ENCODE measurements at places on chromosomes 6 and 20.

- no peak for DNase-seq
Measured at GRCh38 chr20:21432911-21433310, 35.6 kb upstream of the NKX2-4 start.

GRCh38 chr6:89251976-89252375, 34.8 kb upstream of the GABRR1 start:
- DNase-seq, result no peak

DNA sequence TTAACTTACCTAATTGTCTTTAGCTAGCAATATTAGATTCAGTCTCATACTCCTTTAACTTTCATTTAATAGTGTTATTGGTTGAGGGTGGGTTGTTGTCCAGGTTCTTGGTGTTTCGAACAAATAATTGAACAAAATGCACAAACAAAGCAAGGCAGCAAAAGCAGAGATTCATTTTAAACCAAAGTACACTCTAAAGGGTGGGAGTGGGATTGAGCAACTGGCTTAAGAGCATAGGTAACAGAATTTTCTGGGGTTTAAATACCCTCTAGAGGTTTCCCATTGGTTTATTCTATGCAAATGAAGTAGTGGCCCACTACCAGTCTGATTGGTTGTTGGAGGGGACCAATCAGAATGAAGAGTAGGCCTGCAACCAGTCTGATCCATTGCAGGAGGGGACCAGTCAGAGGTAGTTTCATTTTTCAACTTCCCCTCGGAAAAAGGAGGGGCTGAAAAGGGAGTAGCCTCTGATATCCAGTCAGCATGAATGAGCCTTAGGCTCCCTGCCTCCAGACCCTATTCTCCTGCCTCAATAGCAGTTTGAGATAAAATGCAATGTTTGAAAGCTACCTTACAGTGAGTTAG, 26.3 kb upstream of the RAB23 start:
- no peak for DNase-seq

DNA sequence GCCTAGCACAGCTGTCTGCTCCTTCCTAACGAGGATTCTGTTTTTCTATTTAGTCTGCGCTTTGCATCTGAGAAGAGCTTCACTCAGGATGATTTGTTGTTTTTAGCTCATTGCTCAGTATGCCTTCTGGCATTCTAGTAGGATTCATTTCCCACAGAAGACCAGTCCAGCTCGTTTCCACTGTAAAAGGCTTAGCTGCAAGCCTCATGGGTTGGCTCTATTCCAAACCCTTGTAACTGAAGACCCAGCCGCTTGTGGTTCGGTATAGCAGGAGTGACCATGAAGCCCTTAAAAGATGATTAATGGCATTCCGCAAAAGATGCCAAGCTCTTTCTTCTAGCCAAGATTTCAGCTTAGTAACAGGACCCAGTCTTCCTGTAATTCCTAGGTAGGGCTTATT, 7.2 kb downstream of the ADGRF1 start:
- DNase-seq, result peak; percentile 63

DNA sequence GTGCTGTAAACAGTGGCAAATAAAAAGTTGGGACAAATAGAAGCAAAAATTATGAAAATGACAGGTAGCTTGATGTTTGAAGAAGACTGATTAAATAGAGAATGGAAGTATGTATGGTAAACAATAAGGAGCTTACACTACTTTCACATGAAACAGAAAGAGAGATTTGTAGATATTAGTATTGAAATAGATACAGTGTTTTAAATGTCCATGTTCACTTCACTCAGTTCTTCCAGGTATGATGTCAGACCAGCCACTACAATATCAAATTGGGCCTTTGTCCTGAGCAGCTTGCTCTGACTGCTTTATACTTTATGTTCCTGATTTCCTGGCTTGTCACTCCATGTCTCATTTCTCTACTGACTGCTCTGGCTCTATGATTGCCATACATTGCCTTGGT, 107.5 kb downstream of the CENPW start:
- no peak for DNase-seq

GRCh38 chr20:33851842-33852466, 40.8 kb downstream of the CHMP4B start:
- DNase-seq, result no peak

DNA sequence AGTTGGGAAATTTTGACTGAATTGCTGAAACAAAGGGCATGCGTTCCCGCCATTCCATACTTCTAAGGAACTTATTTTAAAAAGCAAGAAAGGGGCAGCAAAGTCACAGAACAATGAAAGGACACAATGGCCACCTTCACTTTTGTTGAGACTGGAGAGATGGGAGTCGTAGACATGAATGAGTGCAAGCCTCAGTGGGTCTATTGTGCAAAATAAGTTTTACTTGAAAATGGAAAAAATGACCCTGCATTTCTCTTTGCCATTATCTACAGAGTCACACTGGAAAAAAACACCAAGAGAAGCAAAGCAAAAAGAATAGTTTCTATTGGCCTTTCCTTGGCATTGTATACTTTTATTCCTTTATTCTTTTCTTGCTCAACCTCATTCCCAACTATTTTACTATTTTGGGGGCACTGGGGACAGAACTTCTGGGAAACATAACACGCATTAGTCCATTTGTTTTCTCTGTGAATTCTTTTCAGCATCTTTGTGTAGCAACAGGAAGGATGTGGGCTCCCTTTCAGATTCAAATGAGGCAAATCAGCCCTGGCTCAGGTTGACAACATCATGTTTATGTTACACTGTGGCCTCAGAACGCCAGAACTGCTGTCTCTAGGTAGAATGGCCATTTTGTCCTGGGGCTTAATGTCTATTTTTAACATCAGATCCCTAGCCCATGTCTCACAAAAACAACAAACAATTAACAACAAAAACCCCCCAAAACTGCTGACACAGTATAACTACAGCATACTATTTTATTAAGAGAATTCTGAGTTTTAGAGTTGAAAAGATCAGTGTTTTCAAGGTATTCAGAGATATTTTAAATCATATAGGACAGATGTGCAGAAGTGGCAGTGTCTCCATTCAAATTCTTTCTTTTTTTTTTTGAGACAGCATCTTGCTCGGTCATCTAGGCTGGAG, 122.2 kb downstream of the FYN start:
- DNase-seq, result no peak

Measured in amniotic stem cell (primary cell).